Renal cortical epithelial cell (primary cell): ENCODE measurements at places on chromosomes 7 and 10.
A peak's percentile ranks its signal among the peaks of the same experiment; 100 is the strongest.

GRCh38 chr7:114934086-114934485 lies 12.2 kb downstream of the MDFIC start:
- no peak for DNase-seq

- peak; percentile 93 for DNase-seq
These were observed 71.4 kb downstream of the AHR start for GRCh38 chr7:17369691-17370426.

DNA sequence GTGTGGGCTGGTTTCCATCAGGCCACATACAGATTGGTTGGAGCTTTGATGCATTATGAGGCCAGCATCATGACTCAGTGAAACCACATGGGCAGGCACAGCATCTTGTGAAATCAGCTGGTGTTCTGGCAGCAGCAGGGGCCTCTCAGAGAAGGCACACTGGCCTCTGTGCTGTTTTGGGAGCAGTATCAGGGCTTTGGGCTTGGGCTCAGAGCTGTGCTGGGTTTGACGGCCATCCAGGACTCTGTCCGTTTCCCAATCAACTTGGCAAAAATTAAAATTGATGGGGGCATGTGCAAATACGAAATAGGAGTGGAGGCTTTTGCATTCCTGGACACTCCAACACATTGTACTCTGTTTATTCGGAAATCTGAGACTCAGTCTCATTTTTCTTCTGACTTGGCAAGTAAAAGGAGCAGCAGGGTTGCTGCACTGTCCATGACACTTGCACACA lies 190.9 kb downstream of the BMPER start:
- DNase-seq, result peak; percentile 33

DNA sequence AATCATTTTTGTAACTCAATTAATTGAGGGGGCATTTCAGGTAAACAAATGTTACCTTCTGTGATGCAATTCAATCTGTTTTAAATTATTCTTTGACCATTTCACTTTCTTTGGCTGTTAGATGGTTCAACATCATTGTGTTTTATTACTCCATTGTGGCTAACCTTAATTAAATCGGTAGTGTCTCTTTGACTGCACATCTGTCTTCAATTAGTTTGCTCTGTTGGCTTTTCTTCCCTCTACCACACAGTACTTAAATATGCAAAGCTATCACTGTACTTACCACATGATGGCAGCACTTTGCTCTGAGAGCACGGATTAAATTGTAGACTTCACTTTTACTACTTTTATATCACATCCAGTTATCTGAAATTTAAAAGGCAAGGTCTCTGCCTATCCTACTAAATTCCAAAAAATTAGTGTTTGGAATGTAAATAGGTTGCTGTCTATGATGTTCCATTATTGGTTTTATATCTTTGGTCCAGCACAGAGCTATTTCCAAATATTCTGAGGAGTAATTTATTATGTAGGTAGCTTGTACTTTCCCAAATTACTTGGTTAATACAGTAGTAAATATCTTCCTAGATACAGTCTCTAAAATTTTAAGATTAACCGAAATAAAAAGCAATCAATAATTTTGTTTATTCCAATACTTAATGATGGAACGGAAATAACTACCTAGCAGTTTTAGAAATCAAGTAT lies 352.0 kb downstream of the PCLO start:
- peak; percentile 75 for DNase-seq

DNA sequence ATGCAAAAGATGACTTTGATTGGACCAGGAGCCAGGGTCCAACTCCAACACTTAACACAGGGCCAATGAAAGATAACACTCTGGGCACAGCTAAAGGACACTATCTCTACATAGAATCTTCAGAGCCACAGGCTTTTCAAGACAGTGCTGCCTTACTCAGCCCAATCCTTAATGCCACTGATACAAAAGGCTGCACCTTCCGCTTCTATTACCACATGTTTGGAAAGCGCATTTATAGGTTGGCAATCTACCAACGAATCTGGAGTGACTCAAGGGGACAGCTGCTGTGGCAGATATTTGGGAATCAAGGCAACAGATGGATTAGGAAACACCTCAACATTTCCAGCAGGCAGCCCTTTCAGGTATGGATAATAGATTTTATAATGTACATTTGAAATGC lies 160.7 kb downstream of the MALRD1 start:
- DNase-seq, result no peak

DNA sequence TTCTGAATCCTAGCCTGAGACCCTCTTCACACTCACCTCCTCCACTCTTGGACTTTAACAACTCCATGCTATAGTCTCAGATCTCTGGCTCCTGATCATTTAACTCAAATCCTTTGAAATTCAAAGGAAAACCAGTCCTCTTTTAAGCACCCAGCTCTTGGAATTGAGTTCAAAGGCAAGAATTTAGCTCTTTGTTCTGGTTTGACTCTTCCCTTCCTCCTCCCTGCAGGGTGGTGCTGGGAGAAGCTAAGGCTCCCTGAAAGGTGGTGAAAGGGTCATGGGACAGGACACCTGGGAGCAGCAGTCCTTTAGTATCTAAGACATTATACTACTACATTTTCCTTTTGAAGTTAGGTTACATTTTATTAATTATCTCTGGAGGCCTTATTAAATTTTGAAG lies 259.4 kb downstream of the CCSER2 start:
- DNase-seq, result no peak

DNA sequence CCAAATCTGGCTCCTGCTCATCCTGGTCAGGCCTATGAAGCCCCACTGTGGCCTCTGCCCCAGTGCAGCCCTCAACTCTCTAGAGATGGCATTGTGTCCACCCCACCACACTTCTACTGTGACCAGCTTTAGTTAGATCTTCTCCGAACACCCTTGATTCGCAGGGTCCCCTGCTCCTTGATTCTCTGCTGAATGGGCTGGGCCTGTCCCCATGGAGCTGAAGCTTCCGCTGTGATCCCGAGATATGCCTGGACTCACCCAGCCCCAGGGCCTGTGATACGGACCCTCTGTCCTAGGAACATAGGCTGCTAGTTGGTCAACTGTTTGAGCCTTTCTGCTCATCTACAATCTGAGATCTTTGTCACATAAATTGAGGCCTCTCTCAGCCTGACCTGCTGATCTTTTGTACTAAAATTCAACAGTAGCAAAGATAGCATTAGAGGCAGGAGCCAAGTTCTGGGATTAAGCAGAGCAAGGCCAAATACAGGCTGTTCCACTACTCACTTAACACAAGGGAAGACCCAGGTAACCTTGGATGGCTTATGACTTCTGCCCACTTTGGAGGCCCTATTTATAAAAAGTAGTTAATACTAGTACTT lies 6.5 kb upstream of the PPIF start:
- DNase-seq, result no peak

DNA sequence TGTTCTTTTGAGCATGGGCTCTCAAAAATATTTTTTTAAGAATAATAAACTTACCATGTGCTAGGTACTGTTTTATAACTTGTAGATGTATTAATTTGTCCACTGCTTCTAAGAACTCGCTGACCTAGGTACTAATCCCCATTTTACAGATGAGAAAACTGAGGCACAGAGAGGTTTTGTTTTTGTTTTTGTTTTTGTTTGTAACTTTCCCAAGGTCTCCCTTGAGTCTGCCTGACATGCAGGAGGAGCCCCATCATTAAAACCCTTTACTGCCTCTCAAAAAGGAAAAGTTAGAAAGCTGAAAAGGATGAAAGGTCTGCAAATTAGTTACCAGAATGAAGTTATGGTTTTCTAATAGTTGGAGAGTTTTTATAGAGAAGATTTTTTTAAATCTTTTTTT lies 38.5 kb upstream of the AGBL3 start:
- no peak for DNase-seq
